ENCODE measurements at places on chromosomes 6 and 20.
A peak's percentile ranks its signal among the peaks of the same experiment; 100 is the strongest.

- no peak for DNase-seq
Observed at GRCh38 chr6:106106276-106107042, 20.3 kb downstream of the PRDM1 start.

DNA sequence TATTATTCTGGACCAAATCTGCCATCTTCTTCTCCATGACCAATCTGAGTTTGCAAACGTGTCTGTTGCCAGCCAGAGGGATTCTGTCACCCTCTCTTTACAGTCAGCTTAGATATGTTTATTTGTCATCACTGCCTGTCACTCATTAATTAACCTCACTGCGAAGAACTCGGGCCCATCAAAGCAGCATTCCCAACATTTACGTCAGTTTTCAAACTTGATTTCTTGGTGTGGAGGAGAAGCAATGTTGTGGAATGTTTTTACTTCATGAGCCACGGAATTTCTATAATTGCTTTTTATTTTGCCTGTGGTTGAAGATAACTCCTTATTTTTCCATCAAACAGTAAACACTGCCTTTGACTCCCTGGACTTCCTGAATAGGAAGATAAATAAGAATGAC, 91.8 kb upstream of the CNKSR3 start:
- DNase-seq: no peak

DNA sequence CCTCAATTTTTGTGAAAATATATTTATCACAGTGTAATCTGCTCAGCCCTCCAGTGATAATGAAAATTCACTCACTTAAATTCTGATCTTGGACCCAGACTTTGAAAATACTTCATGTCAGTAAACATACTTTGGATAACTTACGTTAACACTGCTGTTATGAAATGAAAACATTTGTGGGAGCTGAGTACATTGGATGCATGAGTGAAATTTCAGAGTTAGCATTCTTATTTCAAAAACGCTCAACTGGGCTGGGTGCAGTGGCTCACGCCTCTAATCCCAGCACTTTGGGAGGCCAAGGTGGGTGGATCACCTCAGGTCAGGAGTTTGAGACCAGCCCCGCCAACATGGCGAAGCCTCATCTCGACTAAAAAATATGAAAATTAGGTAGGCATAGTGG, 196.4 kb downstream of the UTRN start:
- no peak for DNase-seq

DNA sequence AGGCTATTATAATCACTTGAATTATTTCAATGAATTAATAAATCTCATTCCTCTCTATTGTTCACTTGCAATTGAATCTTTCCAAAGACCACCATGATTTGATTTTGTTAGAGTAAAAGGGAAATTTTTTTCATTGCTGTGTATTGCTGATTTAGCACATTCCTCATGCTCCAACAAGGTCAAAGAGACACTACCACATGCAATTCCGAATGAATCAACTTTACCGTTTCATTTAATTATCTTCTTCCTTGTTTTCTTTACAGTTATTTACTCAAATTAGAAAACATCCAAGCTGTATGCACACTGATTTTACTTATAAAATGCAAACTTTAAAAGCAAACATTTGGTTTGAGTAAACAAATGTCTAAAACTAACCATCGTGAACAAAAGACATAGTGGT, 967 bp downstream of the KIAA0408 start:
- no peak for DNase-seq

GRCh38 chr6:100449239-100449691, 15.5 kb downstream of the SIM1 start:
- no peak for DNase-seq

- DNase-seq: peak; percentile 43
Observed at GRCh38 chr20:64205611-64206026, 41.4 kb downstream of the MYT1 start.

DNA sequence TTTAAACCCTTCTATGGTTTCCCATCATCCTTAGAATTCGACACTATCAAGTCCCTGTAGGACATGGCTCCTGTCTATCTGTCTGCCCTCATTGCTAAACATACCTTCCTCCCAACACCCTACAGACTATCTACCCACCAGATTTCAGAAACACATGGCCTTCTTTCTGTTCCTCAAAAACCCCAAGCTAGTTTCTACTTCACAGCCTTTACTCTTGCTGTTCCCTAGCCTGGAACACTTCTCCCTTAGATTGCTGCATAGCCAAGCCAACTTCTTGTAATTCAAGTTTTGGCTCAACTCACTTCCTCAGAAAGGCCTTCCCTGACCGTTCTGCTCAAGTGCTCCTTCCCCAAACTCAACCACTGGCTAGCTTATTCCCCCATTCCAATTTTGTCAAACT, 156.2 kb downstream of the BTBD9 start:
- DNase-seq: no peak

- no peak for DNase-seq
Observed at GRCh38 chr6:151722342-151722741, 85.1 kb upstream of the ESR1 start.

- DNase-seq: no peak
Observed at GRCh38 chr6:7921046-7921445, 10.5 kb upstream of the TXNDC5 start.

DNA sequence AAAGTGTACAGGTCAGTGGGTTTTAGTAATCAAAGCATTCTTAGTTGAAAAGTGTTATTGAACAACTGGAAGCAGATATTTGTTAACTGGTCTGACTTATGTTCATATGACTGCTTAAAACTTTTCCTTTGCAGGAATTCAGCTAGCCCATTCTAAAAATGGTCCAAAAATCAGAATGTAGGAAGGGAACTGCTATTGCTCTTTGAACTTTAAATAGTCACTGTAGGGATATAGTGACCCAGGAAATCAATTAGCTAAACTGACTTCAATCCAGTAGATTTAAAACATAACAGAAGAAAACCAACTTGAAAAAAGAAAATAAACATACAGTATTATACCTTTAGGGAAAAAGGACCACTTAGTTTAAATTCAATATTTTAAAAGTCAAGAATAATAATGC, 25.5 kb downstream of the AKAP12 start:
- no peak for DNase-seq

- no peak for DNase-seq
Observed at GRCh38 chr20:40335901-40336351, 353.1 kb downstream of the MAFB start.

DNA sequence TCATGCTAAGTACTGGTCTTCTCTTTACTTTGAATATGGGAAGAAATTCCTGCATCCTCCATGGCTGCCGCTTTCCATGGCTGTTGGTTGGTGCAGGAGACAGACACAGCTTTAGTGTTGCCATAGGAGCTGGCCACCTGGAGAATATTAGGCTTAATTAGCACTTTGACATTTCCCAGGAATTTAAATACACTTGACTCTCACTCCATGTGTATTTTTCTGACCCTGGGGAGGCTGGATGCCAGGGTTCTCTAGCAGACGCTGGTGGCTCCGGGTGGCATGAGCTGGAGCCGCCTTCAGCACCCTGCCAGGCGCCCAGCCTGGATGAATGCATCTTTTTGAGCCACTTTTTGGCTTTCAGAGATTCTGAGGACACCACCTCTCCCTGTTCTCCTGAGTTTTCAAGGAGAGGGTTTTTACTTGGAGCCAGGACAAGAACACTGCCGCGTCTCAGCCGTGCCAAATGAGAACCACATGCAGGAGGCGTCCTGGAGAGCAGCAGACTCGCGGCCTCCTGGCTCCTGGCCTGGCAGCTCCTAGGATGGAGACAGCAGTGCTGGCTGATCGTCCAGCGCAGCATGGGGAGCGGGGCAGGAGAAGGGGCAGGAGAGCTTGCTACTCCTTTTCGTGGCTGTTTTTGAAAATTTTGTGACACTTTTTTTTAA, 258.8 kb downstream of the SMOC2 start:
- peak; percentile 85 for DNase-seq

DNA sequence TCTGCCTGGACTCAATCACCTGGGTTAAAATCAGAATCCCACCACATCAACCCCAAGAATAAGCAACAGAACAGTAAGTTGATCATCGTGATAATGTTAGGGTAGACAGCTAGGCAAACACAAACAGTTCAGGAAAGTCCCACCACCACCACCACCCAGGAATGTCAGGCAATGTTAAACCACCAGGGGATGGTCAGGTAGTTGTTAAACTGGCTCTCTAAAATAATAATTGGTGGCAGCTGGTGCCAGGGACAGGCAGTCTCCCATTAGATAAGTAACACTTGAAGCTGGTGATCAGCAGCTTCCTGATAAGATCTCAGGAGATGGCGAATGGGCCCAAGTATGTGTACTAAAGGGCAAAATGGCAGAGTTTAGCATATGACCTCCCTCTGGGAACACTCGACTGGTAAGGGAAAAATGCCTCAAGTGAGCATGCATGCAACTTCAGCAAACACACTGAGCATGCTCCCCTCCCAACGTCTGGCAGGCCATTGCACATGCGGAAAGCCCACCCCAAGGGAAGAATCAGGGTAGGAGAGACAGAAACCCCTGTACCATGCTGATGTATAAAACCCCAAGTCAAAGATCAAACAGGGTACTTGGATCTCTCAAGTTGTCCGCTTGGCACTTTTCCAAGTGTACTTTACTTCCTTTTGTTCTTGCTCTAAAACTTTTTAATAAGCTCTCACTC, 66.6 kb downstream of the IPCEF1 start:
- no peak for DNase-seq

DNA sequence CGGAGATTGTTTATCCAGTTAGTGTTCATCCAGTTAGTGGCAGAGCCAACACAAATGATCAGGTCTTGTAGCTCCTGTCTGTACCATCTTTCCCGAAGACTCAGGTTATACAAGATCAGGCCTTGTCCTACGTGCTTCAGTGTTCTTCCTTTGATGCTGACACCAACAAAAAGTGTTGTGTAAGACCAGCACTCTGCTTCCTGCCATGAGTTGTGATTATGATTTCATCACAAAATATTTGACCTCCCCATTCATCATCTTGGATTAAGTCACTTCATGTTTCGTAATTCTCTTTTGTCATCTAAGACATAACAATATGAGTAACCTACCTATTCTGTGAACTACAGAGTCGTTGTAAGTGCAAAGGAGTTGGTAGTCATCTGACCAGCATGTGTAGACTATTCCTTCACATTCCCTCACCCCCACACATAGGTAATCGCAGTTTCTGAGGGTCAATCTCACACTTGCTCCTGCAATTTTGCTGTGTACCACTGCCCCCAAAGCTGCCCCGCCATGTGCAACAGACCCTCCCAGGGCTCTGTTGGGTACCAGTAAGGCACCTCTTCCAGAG, 135.6 kb upstream of the SLC22A23 start:
- DNase-seq: no peak

GRCh38 chr20:55596431-55596830, 408.9 kb downstream of the CBLN4 start:
- no peak for DNase-seq

DNA sequence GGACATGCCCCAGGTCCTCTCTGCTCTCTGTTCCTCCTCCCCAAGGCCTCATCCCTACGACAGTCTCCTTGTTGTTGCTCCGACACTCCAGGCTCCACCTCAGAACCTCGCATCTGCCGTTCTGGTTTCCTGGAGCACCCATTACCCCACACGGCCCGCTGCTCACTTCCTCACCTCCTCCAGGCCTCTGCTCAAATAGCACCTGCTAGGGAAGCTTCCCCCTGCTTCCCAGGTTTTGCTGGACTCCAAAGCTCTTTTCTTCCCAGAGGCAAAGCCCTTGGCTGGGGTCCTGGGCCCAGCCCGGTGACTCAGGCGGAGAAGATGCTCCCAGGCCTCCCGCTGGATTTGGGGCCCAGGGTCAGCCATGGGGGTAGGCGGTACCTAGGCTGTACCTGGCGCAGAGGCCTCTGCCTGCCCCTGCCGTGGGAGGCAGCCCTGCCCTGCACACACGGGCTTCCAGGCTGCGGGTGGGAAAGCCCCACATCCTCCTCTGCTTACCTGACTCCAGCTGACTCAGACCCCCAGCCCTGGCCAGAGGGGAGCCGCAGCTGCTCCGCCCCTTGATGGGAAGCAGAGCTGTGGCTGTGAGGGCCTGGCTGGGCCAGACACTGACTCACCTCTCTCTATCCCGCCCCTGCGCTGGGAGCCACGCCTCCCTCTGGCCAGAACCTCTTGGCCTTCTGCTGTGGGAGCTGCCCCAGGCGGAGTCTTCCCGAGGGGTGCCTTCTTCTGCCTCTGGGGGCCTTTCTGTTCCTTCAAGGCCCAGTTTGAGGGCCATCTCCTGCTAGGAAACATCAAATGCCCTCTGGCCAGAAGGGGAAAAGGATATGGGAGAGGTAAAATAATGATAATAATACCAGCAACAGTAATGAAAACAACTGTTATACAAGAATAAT, 130.5 kb downstream of the CEBPB start:
- DNase-seq: no peak

DNA sequence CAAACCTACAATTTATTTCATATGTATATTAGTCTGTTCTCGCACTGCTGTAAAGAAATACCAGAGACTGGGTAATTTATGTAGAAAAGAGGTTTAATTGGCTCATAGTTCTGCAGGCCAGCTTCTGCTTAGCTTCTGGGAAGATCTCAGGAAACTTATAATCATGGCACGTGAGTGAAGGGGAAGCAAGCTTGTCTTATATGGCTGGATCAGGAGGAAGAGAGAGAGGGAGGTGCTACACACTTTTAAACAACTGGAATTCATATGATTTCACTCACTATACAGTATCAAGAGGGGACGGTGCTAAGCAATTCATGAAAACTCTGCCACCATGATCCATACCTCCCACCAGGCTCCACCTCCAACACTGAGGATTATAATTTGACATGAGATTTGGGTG, 29.9 kb downstream of the PHACTR2 start:
- DNase-seq: no peak

GRCh38 chr20:40954521-40955165, 74.0 kb upstream of the TOP1 start:
- DNase-seq: no peak

GRCh38 chr6:114564302-114564933, 221.6 kb upstream of the HS3ST5 start:
- no peak for DNase-seq

GRCh38 chr6:134253681-134254080, 64.2 kb downstream of the SGK1 start:
- DNase-seq: no peak

DNA sequence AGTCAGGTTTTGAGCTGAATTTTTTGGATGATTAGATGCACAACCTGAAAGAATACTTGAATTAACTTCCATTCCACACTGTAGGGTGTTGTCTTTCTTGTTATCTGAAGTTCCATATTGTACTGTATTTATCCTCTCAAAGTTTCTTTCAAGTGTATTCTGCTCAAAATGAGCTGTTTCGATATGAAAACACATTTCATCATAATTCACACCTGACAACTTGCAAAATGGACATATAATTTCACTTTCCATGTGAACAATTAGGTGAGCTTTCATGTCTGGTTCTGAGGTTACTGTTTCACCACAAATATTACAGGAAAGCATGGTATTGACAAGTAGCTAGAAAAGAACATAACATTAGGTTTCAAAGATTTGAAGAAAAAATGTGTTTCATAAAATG, 1.7 kb downstream of the ZUP1 start:
- DNase-seq: no peak

- no peak for DNase-seq
Observed at GRCh38 chr20:4944518-4945313, 56.6 kb downstream of the SLC23A2 start.
